Ecto neural progenitor cell (in vitro differentiated cells): ENCODE measurements at places on chromosomes 2 and 18.

DNA sequence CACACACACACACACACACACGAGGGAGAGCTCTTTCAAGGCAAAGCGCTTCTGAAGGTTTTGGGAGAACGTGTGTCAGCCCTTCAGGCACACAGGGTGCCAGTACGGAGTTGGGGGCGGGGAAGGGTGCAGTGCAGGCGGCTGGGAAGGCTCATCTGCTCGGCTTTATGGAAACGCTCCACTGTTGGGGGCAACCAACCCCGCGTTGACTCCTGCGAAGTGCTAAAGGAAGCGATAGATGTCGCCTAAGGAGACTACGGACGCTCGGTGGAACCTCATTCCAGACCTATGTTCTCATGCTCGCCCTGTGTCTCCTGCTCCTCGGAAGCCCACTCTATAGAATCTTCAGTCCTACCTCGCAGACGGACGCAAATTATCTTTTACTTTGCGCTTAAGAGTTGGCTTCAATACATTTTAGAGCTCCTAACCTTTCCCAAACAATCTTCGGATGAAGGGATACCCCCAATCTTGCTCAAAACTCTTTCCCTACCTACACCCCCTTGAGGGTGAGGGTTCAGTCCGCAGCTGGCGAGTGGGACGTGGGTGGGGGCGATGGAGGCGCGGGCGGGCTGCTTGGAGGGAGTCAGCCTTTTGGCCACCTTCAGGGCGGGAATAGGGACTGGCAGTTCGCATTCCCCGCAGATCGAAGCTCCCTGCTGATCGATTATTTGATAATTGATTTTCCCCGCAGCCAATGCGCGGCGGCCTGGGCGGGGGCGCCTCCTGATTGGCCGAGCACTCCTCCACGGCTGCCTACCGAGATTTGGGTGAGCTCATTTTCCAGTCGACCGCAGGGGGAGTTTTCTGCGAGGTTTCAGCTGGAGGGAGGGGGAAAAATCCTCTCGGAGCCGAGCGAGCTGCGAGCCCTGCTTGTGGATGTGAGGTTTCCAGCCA, 1.9 kb upstream of the MEIS1 start:
- DNase-seq = peak; percentile 97

DNA sequence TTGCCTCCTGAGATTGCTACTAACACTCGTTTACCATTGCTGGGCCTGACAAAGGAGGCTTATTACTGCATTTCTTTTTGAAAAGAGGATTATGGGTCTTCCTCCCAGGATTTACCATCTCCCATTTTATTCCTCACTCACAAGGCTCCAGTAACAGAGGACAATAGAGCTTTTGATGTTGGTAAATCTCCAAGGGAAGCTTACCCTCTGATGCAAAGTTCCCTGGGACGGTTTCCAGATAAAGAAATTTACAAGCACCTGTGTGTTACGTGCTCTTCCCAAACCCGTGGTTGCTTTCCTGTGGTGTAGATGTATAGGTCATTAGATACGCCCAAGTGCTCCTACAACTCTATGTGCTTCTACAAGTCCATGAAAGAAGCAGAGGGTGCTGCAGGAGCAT, 17.1 kb downstream of the VSNL1 start:
- DNase-seq = no peak

DNA sequence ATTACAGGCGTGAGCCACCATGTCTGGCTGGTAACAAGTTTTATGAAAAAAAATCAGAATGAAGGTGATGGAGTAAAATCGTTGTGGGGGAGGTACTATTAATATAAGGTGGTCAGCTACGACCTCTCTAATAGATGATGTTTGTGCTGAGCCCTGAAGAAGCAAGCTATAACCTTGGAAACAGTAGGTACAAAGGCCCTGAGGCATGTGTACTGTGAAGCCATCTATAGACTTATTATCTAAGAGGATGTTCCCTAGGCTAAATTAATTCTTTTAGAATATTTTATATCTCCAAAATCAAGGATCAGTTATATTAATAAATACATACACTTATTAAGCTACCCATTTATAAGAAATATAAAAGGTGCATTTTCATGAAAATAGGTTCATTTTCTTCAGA, 23.3 kb upstream of the SSB start:
- no peak for DNase-seq

DNA sequence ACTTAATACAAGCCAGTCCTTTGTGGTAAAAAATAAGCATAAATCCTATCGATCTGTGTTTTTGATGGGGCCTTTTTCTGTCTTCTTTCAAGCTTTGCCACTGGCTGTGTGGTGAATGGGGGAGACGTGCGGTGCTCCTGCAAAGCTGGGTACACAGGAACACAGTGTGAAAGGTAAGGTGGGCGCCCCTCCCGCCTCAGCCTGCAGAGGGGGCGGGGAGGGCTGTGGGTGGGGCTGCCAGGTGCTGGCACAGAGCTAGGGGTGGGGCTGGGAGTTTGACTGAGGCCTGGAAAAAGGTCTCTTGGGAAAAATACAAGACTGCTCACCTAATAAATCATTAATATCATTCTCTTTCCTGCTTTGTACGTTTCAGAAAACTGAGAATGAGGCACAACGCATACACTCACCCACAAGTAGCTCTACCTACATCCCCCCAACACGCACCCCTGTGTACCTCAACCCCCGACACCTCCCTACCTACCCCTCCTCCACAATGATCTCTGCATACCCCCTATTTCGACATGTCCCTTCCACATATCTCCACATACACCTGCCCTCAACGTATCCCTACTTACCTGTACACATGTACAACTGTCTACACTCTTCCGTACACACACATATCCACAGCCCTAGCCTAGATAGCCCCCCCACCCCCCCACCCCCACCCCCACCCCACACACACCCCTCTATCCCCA, 129.7 kb upstream of the TTC39C start:
- no peak for DNase-seq

- DNase-seq = no peak
These were observed 32.5 kb upstream of the PUM2 start for GRCh38 chr2:20382965-20383810.

DNA sequence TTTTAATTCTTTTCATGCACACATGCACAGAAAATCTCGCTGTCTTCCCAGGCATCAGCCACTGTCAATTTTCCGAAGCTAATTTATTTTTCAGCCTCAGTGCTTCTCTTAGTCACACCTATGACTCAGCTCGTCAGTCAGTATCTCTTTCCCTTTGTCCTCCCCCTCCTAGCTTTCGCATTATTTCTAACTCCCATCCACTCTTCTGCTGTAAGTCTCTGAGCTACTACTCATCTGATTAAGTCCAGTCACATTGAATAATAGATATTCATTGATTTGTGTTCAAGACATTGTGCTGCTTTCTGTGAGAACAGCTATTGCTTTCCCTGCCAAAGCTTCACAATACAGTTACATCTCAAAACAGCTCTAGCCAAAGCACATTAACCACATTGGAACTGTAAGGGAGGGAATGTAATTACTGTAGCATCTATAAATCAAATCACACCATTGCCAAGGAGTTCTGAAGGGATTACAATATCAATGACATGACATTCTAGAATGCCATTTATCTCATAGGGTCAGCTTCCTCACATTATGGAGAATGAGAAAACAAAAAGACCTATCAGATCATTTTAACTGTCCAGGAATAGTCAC, 89.4 kb downstream of the SCN3A start:
- no peak for DNase-seq

DNA sequence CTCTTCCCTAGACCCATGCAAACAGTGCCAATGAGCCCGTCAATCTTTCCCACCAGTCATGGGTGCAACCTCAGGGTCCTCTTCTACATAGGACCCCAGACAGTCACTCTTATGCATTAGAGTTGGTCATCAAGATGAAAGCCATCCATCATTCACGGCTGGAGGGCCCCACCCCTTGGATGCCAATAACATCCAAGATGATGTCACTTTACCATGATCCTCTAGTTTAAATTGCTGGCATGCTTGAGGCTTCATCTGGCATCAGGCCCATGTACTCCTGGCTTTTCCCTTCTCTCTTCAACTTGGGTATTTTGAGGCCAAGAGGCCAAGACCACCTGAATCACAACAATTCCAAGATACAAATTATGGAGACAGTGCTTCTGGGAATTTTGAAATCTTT, 91.1 kb upstream of the MAPK4 start:
- no peak for DNase-seq

DNA sequence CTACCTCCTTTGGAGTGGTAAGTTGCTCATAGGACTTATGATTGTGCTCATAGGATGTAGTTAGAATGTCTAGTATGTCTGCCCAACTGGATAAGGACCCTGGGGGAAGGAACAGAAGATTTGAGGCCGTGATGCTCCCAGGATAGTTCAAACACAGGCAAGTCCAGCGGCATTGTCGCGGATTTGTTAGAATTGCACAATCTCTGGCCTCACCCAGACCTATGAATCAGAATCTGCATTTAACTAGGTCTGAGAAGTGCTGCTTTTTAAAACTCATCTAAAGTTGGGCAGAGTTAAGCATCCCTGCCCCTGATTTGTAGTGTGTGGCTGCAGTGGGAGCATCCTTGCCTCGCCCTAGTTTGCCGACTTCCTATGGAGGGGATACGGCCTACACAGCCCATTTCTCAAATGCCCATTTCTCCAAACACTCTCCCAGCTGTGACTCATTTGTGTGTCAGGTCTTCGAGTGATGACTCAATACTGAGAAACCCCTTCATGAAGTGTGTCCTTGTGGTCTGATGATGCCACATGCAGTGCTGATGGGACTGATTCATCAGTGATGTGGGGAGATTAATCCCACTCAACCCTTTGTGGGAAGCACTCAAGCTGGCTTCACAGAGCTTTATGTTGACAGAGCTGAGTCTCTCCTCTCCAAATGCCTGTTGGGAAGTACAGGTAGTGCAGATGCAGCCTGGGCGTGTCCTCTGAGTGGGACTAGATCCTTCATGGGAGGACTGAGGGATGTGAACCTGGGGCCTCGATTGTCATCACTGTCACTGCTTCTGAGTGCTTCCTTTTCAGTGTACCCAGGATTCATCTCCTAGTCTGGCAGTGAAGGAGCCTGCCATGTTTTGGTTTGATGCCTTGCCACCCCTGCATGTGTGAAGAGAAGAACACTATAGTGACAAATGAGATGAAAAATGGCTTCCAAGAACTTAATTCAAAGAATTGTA, 18.7 kb downstream of the SMIM21 start:
- DNase-seq = no peak

GRCh38 chr2:205138735-205139134, 543.6 kb upstream of the NRP2 start:
- no peak for DNase-seq

GRCh38 chr2:179532863-179533278, 268.2 kb upstream of the SESTD1 start:
- DNase-seq = no peak

DNA sequence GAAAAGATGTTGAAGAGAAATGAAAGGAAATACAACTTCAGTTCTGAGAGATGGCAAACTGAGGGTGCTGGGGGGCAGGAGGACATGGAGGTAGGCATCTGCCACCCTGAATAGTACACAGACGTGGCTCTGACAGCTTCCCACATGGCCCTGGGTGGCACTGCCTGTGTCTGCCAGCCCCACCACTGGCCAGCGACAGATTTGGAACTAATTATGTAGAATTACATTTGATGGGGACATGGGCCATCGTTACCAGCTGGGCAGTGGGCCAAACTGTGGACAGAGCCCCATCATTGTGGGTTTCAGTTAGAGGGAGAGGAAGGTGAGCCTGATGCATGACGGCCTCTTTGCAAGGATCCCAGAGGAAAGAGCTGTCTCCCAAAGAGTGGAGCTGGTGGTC, 216.0 kb upstream of the HAAO start:
- peak; percentile 36 for DNase-seq

GRCh38 chr2:144403933-144404332, 116.0 kb downstream of the ZEB2 start:
- no peak for DNase-seq

GRCh38 chr2:161358838-161359237, 50.6 kb downstream of the PSMD14 start:
- DNase-seq = no peak

DNA sequence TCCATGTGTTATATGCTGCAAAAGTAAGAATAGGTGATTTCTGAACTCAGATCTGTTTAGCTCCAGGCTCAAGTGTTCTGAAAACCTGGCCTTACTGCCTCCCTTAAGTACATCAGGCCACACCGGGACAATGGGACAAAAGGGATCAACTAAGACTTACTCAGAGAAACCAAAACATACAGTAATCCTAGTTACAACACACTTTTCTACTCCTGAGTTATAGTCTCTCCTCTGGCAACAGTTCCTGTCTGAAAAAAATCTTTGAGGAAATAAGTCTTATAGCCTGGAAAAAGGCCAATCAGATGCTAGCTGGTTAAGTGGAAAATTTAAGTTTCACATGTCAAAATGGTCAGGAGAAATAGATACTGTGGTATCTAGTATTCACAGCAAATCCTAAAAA, 5.6 kb downstream of the METTL5 start:
- DNase-seq = no peak

DNA sequence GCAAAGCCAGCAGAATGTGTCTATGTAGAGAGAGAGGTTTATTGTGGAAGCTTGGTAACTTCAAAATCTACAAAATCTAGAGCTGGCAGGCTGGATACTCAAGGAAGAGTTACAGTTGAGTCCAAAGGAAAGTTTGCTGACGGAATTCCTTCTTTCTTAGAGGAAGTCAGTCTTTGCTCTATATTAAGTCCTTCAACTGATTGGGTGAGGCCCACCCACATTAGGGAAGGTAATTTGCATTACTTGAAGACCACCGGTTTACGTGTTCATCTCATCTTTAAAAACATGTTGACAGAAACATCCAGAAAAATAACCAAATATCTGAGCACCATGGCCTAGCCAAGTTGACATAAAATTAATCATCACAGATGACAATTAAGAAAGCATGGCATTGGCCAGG, 101.5 kb downstream of the TEX51 start:
- DNase-seq = no peak

GRCh38 chr2:187915810-187916209, 361.6 kb upstream of the TFPI start:
- no peak for DNase-seq

DNA sequence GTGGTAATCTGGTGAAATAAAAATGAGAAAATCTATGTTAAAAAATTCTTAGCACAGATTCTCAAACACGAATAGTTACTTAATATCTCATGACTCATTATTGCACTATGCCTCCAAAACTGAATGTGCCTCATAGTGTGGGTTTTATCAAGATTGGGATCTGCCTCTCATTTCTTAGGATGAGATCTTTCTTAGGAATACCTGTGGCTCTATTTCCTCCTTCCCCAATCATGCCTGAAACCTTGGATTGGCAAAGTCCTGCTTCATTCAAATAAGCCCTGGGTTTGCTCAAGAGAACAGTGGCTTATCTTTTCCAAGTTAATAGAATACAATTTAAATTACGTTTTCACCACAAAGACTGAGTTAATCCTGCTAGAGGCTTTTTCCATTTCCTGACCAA, 100.3 kb downstream of the DPP10 start:
- DNase-seq = no peak

- DNase-seq = no peak
These were observed 694.7 kb downstream of the CBLN2 start for GRCh38 chr18:71849407-71849806.

DNA sequence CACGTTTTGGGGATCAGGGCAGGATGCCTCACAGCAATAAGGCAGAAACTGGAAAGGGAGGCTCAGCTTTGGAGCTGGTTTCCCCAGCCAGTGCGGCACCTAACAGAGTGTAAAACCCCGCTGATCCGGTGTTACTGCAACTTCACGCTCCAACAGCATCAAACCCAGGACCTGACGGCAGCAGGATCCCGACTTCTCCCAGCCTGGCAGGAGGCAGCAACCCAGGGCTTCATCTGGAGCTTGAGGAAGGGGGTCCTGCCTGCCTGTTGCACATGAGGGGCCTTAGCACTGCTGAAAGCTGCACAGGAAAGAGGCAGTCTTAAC, 209.8 kb downstream of the MGAT5 start:
- DNase-seq = peak; percentile 39
